ENCODE measurements at places on chromosomes 6 and 20.

DNA sequence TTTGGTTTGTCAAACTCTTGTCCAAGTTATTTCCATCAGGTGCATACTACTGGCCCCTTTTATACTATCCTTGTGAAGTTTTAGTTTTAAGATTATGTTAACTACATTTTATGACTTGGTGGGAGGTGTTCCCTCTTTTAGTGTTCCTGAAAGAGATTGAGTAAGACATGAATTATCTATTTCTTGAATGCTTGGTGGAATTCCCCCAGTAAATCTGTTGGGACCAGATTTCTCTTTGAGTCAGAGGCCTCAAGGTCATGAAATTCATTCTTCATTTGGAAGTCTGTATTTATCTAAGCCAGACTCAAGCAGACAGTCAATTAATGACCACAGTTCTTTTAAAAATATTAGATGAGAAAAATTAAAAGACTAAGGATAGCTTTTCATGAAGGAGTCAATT lies 81.3 kb downstream of the MOXD1 start:
- no peak for DNase-seq

GRCh38 chr20:38635721-38636288 lies 34.2 kb downstream of the ARHGAP40 start:
- DNase-seq = peak; percentile 77

DNA sequence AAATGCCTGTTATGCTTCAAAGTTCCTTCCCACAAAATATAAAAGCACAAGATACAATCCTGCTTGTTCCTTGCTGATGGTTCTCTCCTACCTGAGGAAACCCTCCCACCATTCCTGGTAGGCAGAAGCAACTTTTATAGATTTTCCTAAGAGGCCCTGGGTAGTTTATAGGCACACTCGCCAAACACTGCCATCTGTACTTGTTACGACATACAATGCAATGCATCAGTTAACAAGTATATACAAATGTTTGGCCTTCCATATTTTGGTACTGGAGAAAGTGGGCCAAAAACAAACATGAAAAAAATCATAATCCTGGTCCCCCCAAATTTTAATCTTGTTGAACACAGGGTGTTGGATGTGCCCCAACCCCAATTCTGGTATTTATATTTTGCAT lies 16.6 kb downstream of the MCM9 start:
- DNase-seq = no peak

GRCh38 chr6:31079656-31080261 lies 32.6 kb downstream of the C6orf15 start:
- peak; percentile 83 for DNase-seq

GRCh38 chr20:49279677-49280462 lies 2.0 kb upstream of the ZNFX1 start:
- DNase-seq = no peak

DNA sequence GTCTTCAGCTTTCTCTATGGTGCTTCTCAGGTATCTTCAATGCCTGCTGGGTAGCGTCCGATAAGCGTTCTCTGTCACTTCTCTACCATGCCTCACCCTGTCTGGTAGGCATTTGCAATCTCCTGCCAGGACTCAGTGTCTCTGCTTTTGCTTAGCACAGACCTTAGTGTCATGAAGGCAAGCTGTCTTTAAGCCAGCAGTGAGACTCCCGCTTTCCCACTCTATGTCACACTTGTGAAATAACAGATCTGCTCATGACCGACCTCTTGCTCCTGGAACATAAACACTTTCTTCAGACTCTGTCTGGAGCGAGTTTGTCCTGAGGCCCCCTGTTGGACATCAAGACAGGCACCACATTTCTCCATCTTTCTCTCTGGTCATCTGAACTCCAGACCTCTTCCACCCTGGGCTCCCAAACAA lies 17.0 kb downstream of the ADGRB3 start:
- DNase-seq = no peak
